ENCODE measurements at places on chromosomes 12 and 14.

DNA sequence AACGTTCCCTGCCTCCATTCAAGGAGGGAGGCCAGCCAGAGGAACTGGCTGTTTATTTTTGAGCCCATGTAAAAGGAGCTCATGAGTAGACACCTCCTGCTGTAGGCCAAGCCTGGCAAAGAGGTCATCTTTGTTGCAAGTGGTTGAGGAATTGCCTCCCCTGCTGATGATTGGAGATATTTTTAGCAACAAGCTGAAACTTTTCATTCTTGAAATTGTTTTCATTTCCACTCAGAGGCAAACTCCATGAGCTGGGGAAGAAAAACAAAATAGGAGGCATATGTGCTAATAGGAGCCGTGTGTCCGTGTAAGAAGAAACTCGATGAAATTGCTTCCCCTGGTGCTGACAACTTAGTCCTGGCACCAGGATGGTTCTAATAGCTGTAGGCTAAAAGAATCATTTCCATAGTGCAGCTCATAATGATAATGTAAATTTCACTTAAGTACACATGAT, 440.1 kb upstream of the FAR2 start:
- no peak for DNase-seq

DNA sequence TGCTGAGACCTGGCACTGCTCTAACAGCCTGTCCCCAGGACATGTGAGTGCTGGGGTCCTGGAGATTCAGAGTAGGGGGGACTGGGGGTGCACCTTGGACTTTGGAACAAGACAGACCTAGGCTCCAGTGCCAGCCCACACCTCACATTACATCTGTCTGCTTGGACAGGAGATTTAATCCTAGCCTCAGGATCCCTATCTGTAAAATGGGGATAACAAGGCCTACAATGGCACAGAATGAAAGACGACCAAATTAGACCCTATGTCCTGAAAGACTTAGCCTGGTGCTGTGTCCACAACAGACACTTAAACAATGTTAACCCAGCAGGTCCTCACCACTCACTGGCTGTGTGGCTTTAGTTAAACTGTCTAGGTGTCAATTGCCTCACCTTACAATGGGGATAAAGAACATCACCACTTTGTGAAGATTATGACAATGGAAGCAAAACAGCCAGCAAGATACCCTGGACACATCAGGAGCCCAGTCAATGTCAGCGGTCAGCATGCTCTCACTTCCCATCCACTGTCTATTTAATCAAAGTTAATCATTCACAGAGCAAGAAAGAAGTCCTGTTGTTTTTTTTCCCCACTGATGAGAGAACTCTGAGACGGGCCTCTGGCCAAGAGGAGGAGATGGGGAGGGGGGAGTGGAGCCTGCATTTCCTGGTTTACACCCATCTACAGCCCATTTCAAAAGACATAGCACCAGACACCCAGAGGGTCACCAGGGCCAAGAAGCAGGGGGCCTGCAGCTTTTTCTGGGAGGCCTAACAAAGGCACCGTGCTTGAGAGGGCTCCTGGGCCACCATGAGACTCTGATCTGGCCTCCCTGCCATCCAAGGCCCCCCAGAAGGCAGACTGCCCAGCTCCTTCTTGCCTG, 40.6 kb downstream of the ACTN1 start:
- DNase-seq: no peak

DNA sequence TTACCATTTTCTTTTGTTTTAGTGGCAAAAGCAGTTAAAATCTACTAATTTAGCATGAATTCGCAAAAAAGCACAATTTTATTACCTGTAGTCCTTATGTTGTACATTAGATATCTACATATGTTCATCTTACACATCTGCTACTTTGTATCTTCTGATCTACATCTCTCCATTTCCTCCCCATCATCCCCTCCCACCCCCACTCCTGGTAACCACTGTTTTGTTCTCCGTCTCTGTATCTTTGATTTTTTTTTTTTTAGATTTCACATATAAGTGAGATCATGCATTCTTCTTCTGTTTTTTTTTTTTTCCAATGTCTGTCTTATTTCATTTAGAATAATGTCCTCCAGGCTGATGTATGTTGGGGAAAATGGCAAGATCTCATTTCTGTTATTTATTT, 922.7 kb downstream of the VRK1 start:
- DNase-seq: no peak

GRCh38 chr12:102322254-102322653, 124.6 kb upstream of the PMCH start:
- no peak for DNase-seq

DNA sequence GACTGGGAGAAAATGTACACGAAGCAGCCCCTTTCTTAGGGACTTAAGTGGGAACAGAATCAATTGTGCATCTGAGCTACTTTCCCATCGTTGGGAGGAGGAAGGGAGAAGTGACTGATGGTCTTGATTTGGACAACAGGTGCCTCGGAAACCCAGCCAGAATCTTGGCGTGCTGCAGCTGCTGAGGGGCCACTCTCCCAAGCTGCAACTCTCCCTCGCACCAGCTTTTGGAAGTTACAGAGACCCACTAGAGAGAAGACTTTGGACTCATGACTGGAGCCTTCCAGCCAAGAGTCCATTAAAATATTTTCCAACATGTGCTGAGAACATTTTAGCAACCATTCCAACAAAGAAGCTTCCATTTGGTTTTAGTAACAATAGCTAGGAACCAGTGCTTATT, 52.3 kb downstream of the GNS start:
- DNase-seq: no peak

DNA sequence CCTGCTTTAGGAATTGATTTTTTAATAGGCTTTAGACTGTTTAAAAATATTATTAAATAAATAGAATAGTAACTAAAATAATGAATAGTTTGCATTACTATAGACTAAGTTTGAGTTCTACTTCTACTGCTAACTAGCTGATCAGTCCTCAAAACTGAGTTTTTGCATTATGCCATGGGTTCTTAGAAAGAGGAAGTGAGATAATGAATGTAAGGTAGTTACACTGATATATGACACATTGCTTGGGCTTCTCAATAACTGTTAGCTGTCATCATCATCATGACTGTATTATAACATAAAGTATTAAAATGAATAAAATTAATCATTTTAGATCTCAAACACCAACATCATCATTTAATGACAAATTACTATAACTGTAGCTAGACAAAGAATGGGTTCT, 949.7 kb downstream of the TRHDE start:
- DNase-seq: no peak

DNA sequence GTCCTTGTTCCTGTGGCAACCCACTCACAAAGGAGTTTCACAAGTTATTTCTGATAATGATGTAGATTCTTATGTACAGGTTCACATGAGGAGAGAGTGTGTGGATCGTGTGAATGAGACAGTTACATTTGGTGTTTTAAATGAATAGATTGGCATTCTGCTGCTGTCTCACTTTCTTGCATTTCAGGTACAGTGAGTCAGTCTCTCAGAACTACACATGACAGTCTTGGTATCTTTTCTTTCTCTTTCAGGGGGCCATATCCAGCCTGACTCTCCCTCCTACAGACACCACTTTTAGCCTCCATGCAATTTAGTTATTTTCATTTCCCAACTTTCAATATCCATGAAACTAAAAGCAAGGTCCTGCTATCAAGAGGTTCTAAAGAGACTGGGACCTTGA, 19.9 kb upstream of the TMTC2 start:
- no peak for DNase-seq

DNA sequence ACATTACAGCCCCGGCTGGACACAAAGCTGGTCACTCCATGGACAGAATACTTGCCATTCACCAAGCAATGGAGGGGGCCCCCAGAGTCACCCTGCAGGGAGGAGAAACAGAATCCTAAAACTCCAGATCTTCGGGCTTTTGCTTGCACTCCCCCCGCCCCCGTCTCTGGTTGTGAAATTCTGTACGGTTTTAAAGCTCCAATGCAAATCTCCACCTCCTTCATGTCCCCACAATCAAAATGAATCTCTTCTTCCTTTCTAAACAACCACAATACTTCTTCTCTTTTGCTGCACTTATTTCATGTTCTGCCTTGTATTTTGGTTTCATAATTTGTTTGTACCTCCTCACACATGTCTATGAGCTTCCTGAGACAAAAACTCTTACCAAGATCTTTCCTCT, 5.8 kb upstream of the BIN2 start:
- no peak for DNase-seq

DNA sequence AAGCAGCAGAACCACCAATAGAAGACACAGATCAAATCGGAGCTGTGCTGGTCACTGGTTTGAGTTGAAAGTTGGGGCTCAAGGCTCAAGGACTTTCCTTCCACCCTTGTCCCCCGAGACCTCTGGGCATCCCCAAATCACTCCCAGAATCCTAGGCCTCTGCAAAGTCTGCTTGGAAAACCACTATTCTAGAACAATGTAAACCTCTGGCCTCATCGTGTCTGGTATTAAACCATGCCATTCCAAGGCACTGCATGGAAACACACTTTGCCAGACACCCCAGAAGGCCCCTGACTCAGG, 288.0 kb downstream of the DPF3 start:
- DNase-seq: no peak

DNA sequence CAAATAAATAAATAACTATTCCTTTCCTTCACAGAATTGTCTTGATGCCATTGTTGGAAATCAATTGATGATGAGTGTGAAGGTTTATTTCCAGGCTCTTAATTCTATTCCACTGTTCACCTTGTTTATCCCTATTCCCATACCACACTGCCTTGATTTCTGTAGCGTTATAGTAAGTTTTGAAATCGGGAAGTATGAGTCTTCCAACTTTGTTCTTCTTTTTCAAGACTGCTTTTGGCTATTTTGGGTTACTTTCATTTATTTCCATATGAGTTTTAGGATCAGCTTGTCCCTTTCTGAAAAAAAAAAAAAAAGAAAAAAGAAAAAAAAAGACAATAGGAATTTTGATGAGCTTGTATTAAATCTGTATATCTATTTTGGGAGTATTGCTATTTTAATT, 9.3 kb upstream of the CDK2AP1 start:
- no peak for DNase-seq

- peak; percentile 11 for DNase-seq
These were observed 75.4 kb upstream of the PWP1 start for GRCh38 chr12:107610021-107610859.

GRCh38 chr12:51005671-51006070, 20.5 kb downstream of the SLC11A2 start:
- DNase-seq: no peak
